ENCODE measurements at places on chromosomes 12 and 14.

GRCh38 chr14:21072781-21073339, 2.8 kb downstream of the ARHGEF40 start:
- DNase-seq, result no peak

GRCh38 chr12:57232156-57232756, 2.7 kb downstream of the SHMT2 start:
- no peak for DNase-seq

DNA sequence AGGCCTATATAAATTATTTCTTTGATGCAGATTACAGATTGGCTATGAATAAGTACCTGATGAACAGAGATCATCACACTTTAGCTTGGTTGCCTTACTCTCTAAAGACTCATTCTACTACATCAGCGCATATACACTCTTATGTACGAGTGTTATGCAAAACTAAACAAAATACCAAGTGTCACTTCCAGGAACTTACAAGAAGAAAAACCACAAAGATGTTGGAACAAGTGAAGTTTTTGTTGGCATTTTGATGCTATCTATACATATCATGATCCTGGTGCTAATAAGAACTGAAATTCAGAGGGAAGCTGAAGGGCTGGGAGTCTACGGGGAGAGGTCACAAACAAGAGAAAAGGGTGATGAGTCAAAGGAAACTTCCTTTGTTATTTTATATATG, 47.9 kb upstream of the CERS5 start:
- DNase-seq, result no peak

GRCh38 chr12:9378430-9378835, 170.2 kb upstream of the PZP start:
- DNase-seq, result no peak

DNA sequence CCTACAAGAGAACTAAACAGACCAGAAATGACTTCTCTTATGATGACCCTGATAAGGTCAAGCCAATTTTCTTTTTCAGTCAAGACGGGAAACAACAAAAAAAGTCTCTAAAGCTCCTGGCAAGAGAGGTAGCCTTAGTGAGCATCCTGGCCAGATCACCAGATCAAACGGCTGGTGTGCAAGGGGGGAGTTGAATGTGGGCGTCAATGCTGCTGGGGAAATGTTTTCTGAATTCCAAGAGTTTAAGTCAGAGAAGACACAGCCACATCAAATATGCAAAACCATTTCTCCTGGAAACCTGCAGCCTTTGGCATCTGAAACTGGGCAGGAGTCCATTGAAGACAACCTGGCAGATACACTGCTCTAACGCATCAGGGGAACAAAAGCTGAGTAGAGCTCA, 16.0 kb upstream of the SELPLG start:
- DNase-seq, result no peak

- no peak for DNase-seq
Measured at GRCh38 chr12:121543786-121544185, 37.0 kb downstream of the KDM2B start.

GRCh38 chr14:99192028-99192621, 79.9 kb downstream of the BCL11B start:
- DNase-seq, result no peak

DNA sequence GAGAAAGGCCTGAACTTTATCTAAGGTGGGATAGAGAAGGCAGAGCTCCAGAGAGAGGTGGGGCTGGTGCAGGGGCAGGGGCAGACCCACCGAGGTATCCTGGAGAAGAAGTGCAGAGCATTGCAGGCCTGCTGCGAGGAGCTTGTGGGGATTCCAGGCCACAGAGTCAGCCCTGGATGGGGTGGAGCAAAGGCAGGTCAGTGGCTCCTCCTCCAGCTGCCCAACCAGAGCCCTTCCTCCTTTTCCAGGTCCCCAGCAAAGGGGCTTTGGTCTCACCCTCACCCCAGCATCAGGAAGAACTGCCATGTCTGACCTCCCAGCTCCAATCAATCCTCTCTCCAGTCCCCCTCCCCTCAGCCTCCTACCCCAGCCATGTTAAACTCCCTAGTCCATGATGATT, 19.8 kb upstream of the ZNF740 start:
- DNase-seq, result no peak

DNA sequence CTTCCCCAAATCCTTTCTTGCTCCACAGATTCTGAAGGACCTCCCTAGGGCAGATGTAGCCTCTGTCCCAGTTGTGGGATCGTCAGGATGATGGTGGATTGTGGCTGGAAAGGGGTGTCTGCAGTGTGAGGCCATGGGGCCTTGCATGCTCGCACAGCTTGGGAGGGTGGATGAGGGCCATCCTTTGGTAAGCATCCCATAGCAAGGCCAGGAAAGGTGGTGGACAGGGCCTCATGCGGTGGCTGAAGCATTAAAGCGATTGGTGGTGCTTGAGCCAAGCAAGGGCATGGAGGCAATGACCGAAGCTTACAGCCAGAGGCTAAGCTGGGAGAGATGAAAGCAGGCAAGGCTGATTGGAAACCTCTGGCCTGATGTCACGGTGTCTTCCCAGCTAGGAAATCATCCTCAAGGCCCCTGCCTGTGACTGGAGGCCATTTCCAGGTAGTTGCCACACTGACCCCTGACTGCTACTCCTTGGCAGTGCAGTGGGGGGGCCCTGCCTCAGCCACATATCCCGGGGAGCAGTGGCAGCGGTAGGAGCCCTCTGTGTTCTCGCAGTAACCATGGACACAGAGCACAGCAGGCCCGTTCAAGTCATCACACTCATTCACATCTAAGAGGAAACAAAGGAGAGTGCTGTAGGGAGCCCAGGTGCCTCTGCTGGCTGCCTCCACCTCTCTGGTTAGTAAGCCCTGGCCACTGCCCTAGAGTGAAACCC, 7.0 kb downstream of the ISCA2 start:
- no peak for DNase-seq

DNA sequence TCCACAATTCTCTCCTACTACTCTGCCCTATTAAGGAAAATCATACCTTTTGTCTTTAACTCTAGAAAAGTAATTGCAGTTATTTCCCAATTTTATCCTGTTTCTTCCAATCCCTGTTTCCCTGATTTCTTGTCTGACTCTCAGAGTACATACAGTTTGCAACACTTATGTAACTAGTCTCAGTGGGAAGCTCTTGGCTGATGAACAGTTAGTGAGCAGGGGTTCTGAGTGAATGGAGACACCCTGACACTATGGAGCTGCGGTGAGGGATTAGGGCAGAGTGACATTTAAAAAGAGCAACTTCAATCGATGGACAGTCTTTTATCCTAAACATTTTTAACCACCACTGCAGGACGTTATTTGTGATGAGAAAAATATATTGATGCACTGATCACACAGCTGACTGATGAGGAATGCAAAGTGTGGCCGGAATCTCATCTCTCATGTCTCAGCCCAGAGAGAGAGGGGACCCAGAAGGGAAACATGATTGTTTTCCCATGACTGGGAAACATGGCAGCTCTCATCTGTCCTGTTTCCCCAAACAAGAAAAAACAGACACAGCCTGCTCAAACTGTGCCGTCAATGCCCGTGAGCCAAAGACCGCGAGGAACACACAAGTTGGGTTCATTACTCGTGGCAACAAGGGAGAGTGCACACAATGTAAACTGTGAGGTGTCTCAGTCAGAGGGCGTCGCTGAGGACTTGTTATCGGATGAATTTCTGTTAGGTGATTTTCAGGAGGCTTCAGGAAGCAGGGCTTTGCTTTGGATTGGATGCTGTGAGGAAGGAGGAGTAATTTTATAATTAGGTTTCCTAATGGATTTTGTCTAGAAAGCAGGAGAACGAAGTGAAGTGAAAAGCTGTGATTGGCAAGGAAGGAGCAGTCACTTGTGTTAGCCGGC, 5.2 kb upstream of the SLC6A13 start:
- DNase-seq, result no peak

DNA sequence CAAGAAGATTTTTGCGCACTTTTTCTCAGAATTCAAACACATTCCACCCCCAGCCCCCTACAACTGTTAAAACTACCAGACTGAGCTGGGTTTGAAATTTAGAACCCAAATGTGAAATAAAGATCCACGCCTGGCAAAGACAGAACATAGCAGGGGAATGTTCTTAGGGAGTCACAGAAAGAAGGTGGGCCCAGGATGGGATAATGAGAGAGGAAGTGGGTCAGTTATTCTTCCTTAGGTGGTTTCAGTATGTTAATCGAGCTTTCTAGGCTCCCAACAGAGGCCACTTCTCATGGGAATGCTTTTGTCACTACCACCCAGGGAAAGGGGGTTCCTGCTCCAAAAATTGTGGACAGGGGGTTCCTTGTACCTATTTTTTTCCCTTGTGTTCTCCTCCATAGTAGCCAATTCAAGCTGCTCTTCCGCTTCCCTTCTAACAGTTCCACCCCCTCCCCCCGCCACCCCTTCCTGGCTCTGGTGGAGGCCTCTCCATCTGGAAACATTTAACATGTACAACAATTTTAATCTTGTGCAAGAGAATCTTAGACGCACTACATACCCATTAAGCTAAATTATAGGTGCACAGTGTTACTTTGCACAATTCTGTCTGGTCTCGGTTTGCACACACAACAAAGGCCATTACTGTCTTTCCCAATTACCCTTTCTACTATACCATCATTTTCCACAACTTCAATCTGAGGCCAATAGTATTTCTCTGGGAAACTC, 218.1 kb downstream of the MON2 start:
- no peak for DNase-seq
